AG09319 (cell line): ENCODE measurements at places on chromosomes 12 and 14.

DNA sequence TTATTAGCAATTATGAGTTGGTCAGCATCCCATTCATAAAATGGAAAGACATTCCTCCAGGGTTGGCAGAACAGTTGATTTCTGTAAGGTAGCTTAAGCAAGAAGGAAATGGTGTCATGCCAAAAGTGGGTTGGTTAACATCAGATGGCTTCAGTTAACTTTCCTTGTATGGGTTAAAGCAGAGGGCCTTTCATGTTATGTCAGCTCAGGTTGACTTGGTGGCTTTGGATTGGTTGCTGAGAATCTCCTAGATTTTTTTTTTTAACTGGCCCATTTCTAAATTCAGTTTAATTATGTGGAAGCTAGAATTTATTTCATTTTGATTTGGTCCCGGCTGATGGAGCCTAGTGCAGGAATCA is 87.8 kb downstream of the BBS10 start:
- peak; percentile 15 for DNase-seq

DNA sequence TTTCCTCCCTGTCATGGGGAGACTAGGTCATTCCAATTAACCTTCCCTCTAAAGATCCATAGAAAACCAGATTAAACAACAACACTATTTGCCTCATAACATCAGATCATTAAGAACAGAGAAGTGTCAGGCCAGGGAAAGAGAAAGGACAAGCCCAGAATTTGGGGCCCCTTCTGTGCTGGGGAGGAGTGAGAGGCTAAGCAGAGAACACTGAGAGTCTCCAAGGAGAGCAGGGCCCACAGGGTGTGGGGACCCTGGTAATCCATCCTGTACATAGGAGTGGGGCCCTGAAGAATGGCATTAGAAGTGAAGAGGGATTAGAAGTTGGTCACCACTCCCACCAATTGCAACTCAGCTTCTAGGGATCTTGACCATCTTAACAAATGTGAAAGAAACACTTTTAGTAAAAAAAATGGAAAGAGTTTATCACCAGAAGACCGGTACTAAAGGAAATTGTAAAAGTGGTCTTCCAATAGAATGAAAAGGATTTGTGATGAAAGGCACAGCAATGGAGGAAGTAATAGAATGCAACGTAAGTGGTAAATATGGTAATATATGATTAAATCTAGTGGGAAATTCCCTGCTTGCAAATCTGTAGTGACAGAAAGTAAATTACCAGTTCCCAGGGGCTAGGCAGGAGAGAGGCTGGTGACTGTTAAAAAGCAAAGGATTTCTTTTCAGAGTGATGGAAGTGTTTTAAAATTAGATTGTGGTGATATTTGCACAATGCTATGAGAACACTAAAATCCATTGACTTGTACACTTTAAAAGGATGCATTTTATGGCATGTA is 14.0 kb upstream of the TMTC1 start:
- no peak for DNase-seq

- DNase-seq, result no peak
Observed at GRCh38 chr12:125271892-125272291, 206.7 kb downstream of the AACS start.

- no peak for DNase-seq
Observed at GRCh38 chr12:64061868-64062375, 160.2 kb downstream of the KICS2 start.

- DNase-seq, result no peak
Observed at GRCh38 chr12:121224591-121224990, 14.7 kb downstream of the P2RX4 start.

- DNase-seq, result no peak
Observed at GRCh38 chr14:89485264-89485663, 68.2 kb upstream of the FOXN3 start.

- DNase-seq, result no peak
Observed at GRCh38 chr12:14928931-14929330, 9.4 kb downstream of the ERP27 start.

- DNase-seq, result no peak
Observed at GRCh38 chr12:7212678-7213077, 23.2 kb downstream of the PEX5 start.

GRCh38 chr14:104681689-104682074 is 7.7 kb upstream of the INF2 start:
- DNase-seq, result peak; percentile 43

- DNase-seq, result no peak
Observed at GRCh38 chr14:24052656-24053547, 1.1 kb downstream of the CARMIL3 start.

DNA sequence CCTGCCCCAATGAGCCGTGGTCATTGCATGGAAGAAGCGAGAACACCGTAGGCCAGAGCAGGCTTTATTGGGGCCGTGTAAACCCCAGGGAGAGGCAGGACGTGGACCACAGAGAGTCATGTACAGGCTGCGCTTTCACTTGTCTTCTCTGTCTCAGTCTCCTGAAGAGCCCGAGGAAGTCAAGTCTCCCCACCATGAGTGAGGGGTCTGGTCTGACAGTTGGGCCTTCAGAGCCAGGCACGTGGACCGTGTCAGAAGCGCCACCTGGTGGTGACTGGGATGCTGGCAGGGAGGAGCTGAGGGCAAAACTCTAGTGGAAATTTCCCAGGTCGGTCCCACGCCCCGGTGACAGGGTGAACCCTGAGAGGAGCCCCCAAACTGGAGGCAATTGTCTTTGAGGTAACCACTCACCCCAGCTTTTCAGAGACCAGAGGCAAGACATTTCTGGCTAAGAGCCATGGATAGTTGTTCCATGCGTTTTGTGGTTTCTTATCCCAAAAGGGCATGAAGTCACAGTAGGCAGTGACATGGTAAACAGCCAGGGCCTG is 17.4 kb downstream of the RPS6KL1 start:
- DNase-seq, result no peak

DNA sequence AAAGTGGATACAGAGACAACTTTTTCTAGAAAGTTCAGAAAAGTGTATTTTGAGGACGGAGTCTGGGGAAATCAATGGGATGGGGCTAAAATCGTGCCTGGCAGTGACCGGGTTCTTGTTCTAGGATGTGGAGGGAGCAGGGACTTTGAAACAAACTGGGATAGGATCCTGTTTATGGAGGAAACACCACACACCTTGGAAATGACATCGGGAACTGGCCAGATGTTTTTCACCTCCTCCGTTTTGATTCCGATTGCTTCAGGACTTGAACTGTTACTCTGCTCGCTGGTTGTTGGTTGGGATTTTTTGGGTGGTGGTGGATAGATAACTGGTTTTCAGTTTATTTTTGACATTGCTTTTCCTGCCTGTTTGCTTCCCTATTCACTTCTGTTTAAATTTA is 506 bp downstream of the EMP1 start:
- DNase-seq, result no peak

- no peak for DNase-seq
Observed at GRCh38 chr12:95571369-95571768, 20.1 kb upstream of the USP44 start.

DNA sequence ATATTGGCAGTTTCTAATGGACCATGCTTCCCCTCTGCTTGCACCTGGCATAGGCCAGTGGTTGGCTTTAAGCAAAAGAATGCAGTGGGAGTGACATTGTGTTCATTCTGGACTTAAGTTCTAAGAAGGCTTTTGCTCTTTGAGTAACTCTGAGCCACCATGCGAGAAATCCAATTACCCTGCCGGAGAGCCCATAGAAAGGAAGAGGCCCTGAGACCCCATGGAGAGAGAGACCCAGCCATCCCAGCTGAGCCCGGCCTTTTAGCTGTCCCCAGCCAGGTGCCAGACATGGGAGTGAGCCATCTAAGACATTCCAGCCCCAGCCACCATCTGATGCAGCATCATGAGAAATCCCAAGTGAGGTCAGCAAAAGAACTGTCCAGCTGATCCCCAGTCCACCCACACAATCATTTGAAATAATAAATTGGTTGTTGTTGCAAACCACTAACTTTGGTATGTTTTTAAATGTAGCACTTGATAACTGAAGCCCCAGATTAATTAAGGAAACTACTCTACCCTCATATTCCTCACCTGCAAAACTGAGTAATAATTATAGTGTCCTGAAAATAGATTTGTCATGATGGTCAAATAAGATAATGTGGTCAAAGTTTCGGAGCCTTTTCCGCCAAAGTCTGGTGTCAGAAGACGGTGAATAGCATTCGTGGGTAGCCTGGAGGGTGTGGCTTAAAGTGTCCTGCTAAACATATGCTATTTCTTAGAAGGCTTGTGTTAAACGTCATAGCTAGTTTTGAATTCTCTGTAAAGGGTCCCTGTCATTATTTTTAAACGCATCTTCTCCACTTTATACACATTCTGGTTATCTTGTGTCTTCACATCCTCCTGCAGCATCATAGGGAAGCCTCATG is 166.6 kb upstream of the PELI2 start:
- DNase-seq, result no peak

DNA sequence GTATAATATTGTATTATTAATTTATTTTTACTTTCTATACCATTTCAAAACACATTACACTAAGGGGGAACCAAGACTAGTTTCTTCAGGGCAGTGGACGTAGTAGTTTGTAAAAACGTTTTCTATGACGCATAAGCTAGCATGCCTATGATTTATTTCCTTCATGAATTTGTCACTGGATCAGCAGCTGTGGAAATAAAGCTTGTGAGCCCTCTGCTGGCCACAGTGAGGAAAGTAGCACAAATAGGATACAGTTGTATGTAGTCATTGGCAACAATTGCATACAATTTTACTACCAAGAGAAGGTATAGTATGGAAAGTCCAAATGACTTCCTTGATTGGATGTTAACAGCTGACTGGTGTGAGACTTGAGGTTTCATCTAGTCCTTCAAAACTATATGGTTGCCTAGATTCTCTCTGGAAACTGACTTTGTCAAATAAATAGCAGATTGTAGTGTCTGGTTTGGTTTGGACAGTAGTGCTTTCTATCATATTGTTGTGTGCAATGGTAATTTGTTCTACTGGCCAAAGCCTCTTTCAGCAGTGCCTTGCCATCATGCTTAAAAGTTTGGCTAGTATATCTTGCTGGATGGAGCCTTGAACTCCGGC is 24.3 kb upstream of the PLEKHD1 start:
- DNase-seq, result peak; percentile 69

- no peak for DNase-seq
Observed at GRCh38 chr14:56341766-56342493, 223.7 kb downstream of the PELI2 start.

DNA sequence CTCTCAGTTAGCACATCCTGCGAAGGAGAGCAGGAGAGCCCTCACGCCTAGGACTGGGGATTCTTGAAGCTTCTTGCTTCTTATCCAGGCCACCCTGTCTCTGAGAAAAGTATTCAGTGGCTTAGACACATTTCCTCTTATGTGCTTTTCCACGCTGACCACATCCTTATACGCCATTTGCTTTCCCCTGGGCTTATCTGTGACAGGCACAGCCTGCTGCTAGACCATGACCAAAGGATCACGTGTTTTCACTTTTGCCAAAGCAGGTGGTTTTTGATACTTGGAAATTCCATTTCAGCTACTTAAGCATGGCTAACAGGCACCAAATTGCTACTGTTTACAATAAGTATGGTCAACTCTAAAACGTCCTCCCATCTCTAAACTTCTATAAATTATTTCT is 587.4 kb downstream of the AACS start:
- DNase-seq, result no peak

DNA sequence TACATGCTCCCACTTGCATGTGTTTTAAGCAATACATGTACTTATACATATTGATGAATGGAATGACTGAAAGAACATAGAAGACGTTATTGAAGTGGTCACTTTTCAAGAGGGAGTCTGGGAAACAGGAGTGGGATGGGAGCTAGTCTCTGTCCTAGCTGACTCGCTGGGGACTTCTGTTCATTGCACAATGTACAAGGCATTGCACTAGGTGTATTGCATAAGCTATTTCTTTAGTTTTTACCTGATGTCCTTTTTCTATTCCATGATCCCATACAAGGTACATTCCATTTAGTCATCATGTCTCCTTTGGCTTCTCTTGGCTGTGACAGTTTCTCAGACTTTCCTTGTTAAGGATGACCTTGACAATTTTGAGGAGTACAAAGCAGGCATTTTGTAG is 4.0 kb upstream of the MYO1H start:
- DNase-seq, result no peak

DNA sequence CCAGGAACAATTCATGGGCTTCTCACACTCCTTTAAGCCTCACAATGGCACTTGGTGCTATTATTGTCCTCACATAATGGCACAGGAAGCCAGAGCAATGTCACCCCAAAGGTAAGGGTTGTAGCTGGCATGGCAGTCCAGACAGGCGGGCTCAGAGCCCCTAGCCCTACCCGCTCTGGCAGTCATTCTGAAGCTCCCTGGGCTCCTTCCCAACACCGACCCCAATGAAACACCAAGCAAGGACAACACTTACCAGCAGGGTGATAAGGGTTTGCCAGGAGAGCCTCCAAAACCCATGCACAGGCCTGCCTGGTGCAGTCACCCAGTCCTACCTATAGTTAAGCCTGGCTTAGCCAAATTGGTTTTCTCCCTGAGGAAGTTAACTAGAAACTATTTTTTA is 30.8 kb downstream of the MAX start:
- DNase-seq, result no peak

DNA sequence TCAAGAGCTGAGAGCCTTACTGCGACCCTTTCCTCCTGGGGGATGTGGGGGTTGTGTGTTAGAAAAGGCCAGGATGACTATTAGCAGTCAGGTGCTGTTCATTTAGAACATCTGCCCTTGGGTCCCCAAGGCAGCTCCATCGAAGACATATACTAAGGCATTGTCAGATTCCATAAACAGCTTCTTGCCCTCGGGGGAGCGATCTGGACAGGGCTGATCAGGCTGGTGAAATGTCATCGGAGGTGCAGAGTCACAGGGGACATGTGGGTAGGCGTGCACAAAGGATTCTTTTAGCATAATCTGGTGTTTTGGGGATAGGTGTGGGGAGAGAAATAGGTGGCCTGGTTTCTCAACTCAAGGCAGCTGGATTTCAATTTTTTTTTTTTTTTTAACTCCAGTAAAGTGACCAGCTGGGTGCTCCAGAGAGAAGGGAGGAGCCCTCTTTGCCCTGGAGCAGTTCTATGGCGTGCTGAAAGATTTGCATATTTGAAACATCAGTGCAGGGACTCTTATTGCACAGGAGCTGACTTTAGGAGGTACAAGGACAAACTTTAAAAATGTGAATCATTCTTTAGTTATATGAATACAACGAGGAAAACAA is 160.1 kb downstream of the SUDS3 start:
- no peak for DNase-seq

DNA sequence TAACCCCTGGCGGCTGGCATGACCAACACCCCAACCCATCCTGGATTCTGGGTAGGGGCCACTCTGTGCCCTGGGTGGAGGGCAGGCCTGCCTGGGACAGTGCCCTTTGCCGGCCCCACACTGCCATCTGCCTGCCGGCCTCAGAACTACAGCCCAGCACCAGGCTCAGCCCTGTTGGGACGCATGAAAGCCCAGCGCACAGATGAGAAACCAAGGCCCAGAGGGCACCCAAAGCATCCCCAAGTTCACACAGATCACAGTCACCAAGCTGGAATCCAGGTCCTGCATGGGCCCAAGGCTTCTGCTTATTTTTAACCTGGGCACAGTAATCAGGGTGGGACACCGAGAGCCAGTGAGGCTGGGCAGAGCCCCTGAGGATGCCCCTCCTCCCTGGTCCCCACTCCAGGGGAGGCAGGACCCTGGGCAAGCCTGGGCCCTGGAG is 26.2 kb downstream of the RFLNA start:
- no peak for DNase-seq

DNA sequence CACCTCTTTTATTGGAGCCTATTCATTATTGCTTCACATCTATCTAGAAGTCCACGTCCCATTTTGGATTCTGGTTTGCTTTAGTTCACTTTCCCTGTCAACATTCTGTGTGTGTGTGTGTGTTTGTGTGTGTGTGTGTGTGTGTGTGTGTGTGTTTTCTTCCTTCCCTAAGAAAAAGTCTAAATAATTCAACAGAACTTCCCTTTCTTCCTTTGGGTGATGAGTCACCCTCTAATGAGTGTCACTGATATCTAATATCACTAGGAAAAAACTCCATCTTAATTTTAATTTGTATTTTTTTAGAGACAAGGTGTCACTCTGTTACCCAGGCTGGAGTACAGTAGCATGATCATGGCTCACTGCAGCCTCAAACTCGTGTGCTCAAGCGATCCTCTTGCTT is 234.2 kb downstream of the TTC8 start:
- no peak for DNase-seq
